ENCODE measurements at places on chromosomes 13 and 19.
A peak's percentile ranks its signal among the peaks of the same experiment; 100 is the strongest.

DNA sequence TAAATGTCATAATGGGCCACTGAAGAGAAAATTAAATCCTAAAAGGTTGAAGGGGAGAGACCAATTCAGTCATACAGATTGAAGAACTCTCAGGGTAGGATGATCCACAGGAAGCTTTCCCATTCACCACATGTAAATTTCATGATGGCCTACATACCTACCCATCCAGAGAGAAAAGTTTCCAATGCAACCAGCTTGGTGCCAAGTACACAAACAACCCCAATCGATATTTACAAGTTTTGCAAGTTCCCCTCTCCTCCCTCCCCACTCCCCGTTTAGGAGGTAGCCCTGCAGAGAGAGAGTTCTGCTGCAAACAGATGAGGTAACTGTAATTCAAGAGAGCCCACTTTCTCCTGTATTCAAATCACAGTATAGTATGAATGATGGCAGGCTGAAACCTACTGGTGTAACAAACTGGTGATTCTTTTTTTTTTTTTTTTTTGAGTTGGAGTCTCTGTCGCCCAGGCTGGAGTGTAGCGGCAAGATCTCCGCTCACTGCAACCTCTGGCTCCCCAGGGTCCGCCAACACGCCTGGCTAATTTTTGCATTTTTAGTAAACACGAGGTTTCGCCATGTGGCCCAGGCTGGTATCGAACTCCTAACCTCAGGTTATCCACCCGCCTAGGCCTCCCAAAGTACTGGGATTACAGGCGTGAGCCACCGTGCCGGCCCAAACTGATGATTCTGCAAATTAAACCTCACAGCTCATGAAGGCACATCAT, 14.4 kb downstream of the FOXO1 start:
- no peak for DNase-seq

DNA sequence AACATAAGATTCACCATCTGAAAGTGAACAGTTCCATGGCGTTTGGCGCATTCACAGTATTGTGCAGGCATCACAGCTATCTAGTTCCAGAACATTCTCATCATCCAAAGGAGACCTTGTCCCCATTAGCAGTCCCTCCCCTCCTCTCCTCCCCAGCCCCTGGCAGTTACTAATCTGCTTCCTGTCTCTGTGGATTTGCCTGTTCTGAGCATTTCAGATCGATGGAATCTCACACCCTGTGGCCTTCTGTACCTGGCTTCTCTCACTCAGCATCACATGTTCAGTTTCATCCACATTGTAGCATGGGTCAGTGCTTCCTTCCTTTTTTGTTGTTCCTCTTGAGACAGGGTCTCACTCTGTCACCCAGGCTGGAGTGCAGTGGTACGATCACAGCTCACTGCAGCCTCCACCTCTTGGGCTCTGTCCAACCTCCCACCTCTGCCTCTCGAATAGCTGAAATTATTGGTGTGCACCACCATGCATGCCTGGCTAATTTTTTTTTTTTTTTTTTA, 34.6 kb downstream of the CRTC1 start:
- DNase-seq: no peak

- DNase-seq: no peak
Observed at GRCh38 chr13:39685652-39686051, 30.2 kb downstream of the COG6 start.

GRCh38 chr13:60062502-60062901, 101.2 kb downstream of the DIAPH3 start:
- DNase-seq: no peak

- DNase-seq: no peak
Observed at GRCh38 chr13:81907787-81908372, 1567.0 kb upstream of the SPRY2 start.

- DNase-seq: no peak
Observed at GRCh38 chr19:5050905-5051304, 82.0 kb downstream of the KDM4B start.

DNA sequence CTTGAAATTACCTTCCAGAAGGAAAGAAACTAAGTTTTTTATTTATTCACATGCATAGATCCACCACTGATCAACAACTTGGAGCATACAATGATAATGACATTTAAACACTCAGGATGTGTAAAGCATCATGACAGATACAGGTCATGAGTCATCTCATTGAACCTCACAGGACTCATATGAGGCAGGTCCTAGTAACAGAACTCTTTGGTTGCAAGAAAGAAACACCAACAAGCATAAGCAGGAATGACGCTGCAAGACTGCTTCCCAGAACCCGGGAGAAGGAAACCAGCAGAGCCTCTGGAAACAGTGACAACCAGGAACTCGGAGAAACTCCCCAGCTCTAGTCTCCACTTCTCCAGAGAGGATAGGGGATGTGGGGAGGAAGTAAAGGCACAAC, 60.8 kb upstream of the IPO5 start:
- DNase-seq: peak; percentile 62

DNA sequence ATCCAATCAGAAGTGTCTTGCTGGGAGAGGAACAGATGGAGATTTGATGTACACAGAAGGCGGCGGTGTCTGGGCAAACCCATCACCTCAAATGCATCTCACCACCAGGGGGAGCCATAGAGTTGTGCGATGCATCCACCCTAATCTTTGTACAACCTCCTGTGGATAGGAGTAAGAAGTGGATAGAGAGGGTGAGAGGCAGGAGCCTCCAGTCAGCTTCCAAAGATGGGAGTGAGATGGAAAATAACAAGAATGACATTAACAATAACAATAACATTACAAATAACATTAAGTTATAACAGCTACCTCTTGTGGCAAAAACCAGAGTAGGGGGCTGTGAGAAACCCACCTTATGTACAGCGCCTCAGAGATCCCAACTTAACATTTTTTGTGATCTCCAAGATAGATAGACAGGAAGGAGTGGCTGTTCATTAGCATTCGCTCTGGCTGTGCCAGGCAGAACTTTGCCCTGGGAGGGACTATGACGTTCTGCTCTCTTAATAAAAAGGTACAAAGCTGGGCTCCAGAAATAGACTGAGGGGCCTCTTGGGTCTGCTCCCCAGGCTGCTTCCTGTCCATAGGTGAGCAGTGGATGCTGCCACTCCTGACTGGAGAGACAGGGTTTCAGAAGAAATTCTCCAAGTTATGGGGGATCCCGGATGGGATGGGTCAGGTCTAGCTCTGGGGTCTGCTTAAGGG, 5.2 kb upstream of the CEACAM18 start:
- DNase-seq: peak; percentile 40

DNA sequence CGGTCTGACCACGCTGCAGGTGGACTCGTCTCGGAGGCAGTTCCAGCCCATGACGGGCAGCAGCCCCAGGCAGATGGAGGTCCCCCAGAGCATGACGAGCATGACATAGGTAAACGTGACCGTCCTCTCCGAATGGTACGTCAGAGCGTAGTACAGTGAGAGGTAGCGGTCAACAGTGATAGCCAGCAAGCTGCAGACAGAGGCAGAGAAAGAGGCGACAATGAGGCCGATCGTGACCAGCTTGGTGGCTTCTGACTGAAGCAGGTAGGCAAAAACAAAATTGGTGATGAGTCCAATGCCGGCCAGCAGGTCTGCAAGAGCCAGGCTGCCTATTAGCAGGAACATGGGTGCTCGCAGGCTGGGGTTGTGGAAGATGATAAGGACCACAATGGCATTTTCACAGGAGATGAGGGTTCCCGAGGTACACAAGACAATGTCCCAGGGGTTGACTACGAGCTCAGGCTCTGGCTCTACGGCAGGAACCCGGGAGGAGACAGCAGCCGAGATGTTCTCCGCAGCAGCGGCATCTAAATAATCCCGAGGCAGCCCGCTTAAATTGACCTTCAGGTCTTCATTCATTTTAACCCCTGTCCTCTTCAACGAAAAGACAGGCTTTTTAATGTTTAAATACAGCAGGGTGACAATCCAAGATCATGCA, 1.2 kb downstream of the GPR12 start:
- peak; percentile 3 for DNase-seq

All from foreskin fibroblast (primary cell).